ENCODE measurements at places on chromosomes 4 and X.

DNA sequence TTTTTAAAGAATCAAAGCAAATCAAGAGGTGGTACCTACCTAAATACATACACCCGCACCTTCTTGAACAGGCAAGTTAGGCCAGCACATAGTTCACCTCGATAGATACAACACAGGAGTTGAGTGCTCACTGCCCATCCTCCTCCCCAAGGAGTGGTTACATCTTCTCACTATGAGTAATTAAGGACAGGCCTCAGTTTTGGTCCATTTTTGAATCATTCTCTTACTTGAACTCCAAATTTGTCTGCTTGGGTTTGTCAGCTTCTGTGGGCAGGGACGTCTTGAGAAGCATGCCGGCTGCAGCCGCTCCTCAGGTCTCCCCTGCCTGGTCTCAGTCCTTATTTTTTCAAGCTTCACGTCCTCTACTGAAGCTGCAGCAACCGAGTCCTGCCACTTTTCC is 190.6 kb upstream of the RBPJ start:
- DNase-seq: no peak

DNA sequence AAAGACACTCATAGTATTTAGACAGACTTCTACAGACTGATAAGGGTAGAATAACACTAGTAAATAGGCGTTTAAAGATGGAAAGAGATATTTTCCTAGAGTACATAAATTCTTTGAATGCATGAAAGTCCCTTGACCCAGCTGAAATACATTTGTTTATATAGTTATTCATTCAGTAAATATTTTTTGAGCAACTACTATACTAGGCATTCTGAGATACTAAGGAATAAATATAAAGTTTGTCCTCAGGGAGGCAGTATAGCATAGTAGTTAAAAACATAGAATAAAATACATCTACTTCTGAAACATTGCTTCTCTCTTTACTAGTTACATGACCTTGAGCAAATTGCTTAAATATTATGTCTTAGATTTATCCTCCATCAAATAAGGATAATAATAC is 27.4 kb downstream of the HMGN5 start:
- no peak for DNase-seq

DNA sequence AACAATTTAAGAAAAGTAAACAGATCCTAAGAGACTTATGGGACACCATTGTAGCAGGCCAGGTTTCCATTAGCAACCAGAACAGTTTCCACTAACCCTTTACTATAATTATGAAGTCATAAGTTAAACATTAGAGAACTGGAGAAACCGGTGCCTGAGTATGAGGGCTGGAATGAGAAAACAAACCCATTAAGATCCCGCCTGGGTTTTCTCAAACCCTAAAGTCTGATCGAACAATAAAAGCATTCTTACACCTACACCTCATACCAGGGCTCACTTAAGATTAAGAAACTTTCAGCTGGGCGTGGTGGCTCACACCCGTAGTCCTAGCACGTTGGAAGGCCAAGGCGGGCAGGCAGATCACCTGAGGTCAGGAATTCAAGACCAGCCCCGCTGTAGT is 13.7 kb upstream of the DHX15 start:
- no peak for DNase-seq

- no peak for DNase-seq
Measured at GRCh38 chr4:142801966-142802365, 44.1 kb downstream of the INPP4B start.

DNA sequence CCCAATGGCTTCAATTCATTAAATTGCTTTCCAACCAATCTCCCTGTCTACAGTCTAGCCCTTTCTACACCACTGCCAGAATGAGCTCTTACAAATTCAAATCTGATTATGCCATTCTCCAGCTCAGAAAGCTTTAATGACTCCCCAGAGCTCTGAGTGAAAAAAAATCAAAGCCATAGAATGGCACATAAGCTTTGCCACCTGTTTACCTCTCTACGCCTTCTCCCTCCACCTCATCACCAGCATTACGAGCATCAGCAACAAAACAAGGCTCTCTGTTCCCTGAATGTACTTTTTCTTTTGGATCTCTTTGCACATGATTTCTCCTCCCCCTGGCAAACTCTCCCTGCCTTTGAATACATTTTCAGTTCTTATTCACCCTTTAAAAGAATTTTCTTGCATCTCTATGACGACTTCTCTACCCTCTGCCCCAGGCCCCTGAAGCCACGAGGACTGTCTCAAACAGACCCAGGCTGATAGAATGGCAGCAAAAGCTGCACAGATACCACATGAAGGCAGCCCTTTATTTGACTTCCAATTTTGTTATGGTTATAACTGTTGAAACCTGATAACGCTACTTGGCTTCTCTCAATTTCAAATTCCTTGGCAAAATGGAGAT is 516.0 kb downstream of the PCDH7 start:
- no peak for DNase-seq

Measured in GOT3 (cell line).